ENCODE measurements at places on chromosomes 2 and 18.

DNA sequence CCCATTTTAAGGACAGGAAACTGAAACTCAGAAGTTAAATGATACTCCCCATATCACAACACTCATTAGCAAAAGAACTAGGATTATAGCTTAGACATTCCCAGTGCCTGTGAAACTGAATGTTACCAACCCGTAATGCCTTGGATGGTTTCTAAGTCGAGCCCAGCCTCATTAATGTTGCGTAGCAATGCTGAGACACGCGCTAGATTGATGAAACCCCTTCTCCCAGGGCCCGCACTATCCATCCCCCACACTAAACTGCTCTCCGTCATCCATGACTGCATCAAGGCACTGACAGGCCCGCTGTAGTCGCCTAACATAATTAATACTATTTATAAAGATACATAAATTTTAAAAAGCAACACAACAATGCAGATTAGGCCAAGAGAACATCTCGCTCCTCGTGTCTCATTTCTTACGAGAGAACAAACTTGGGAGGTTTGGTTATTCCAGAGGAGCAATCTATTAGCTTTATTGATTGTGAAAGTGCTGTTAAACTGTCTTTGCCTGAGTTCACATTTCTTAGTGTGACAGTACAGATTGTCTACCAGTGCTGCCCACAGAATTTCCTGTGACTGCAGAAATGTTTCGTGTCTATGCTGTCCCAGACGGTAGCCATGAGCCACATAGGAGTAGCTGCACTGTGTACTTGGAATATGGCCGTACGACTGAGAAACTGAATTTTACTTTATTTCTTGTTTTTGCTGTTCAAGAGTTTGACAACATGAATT is 312.2 kb upstream of the RAB12 start:
- DNase-seq = no peak

DNA sequence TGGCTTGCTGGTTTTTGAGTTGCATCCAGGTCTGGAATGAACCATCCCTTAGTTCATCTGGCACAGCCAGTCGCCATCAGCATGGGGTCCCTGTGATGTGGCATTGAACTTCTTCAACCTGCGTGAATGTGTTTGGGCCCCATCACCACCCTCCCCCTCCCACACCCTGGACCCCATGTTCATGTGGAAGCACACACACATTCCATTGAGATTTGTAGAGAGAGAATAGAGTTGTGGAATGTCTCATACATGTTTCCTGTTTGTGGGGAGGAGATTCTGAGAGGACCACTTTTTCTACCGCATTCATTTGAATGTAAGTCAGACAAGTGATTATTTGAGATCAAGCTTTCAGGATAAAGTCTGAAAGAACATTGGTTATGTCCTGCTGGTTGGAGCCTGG is 117.6 kb upstream of the EML6 start:
- no peak for DNase-seq

GRCh38 chr18:77144046-77144445 is 11.5 kb upstream of the MBP start:
- DNase-seq = no peak

DNA sequence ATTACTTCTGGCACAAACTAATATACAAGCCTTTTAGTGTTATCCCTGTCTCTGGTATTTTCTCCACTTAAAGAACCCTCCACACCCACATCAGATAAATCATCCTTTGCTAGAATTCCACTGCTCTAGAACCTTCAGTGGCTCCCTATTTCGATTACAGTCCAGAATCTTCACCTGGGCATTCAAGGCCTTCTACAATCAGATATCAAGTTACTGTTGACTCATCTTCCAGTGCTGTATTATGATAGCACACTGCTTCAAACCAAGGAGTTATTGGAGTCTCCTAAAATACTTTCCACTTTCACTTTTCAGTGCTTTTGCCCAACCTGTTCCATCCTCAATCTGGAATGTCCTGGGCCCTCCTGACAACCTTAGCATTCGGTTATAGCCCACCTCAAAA is 3.4 kb downstream of the CGREF1 start:
- DNase-seq = no peak

GRCh38 chr18:42520138-42520537 is 565.1 kb downstream of the PIK3C3 start:
- DNase-seq = no peak

DNA sequence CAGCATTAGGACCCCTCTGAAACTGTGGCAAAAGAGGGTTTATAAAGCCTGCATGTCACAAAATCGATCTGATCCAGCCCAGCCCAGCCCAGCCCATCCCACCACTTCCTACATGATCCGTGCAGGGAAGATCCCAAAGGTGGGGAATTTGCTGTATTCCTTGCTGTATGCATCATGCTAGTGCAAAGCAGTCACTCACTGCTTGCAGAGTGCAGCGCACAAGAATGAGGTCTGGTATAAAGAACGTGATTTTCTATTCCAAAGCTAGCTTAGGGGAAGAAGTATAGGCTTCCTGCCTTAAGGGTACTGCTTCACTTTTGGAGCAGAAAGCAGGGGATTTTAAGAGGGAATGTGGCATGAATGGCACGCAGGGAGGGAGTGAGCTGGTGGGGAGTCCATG is 18.9 kb upstream of the SERPINB11 start:
- DNase-seq = no peak

GRCh38 chr18:28208712-28209265 is 31.9 kb upstream of the CDH2 start:
- DNase-seq = no peak

DNA sequence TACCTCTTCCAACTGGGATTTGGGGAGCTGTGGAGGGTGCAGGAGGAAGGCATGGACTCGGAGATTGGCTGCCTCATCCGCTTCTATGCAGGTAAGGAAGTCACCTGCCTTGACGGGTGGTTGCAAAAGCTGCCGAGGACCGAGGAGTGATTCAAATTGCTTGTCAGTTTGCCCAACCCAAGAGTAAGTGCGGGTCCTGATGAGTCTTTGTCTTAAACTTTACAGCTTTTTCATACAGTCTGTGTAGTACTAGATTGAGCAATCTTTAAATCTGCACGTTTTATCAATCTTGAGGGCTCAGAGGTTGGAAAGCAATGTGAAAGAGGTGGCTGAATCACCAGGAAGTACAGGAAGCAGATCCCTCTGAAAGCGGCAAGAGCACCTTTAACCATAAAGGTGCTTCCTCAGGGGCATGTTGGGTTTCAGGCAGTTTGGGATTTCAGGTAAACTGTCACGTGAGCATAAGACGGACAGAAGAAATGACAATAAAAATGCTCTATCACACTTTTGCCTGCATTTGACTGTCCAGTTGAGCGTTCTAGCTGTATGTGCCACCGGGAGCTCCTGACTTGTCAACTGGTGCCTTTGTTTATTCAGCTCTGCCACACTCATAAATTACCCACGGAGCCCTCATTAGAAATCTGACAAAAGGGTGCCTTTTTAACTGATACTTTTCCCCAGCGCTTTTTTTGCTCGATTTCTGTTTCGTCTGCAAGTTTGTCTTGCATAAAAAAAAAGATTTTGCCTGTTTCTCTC is 2.0 kb downstream of the PHLPP1 start:
- peak; percentile 77 for DNase-seq

- no peak for DNase-seq
Measured at GRCh38 chr18:74073957-74074667, 73.5 kb downstream of the FBXO15 start.

- no peak for DNase-seq
Measured at GRCh38 chr2:233075966-233076339, 15.8 kb downstream of the INPP5D start.

DNA sequence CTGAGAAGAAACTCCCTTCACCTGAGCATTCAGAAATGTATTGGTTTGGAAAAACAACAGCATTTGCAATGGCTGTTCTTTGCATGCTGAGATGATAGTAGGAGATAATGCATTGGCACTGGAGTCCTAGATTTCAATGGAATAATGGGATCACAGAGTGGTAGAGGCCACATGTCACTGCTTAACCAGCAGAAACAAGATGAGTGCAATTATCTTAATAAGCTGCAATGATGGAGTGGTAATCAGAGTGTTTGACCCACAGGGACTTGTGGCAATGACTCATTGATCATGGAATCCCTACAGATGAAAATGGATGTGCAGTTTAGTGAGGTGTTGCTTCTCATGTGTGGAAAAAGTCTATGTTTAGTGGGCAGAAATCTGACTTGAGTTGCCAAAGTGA is 218.8 kb upstream of the ZEB2 start:
- no peak for DNase-seq

DNA sequence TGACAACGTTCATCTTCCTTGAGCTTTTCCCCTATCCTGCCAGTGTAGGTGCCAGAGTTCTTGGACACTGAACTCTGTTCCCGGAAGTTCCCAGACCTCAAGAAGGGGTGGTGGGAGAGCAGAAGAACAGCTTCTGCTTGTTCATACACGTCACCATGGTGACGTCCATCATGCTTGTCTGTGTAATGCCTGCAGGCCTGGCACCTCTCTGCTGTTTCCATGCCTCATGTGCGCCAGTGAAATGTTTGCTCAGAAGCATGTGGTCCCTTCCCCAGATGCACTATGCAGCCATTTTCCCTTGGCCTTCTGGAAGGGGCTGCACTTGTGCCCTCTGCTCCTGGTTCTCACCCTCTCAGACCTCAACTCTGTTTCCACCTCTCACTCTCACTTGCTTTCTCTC is 210.8 kb upstream of the NABP1 start:
- no peak for DNase-seq

DNA sequence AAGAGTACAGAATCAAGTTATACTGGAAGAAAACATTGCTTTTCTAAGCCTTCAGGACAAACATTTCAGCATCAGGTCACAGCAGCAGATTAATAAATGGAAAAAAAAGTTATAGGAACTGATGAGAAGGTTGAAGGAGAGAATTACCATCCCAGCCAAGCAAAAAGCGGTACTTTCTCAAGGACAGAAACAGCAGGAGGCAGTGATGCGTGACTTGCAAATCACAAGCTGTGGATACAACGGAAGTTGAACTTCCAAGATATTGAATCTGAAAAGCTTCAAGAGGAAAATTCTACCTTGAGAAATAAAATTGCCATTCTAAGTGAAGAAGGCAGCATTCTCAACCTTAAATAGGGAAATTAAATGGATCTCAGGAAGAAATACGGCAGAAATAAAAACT is 18.5 kb upstream of the SERPINB12 start:
- no peak for DNase-seq

DNA sequence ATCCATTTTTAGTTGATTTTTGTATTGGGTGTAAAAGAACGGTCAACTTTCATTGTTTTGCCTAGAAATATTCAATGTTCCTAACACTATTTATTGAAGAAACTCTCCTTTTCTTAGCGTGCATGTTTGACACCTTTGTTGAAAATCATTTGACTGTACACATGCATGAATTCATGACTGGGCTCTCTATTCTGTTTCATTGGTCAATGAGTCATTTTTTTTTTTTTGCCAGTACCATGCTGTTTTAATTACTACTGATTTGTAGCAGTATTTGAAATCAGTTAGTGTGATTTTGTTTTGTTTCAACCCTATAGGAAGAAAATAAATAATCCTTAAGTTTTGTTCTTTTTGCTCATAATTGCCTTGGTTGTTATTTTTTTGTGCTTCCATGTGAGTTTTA is 828.7 kb downstream of the SUCLG1 start:
- DNase-seq = no peak

DNA sequence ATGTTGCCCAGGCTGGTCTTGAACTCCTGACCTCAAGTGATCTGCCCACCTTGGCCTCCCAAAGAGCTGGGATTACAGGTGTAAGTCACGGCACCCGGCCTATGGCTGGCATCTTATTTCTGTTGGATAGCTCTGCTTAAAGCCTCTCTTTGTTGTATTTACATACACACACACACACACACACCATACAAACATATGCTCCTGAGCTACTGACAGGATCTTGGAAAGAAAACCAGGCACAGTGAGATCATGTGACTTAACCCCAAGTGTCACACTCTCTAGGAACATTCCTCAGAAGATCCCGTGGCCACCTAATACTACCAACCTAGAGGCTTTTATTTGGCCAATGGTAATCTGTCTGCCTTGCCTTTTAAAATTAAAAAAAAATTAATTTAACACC is 85.1 kb upstream of the HAAO start:
- DNase-seq = peak; percentile 28

DNA sequence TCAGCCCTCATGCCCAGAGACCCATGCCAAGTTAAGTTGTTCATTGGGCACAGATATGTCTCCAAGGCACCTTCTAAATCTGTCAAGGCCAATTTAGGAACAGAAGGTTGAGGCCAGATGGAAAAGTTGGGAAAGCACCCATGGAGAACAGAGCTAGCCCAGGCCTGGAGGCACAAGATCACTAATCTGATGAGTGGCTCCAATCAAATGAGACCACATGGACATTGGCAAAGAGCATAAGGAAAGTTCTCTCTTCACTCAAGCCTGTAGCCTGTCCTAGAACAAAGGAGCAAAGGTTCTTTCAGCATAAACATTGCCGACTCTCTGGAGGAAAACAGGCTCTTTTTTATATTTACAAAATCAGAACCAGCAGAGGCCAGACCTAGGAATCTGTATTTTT is 154.8 kb downstream of the RNF152 start:
- peak; percentile 59 for DNase-seq

DNA sequence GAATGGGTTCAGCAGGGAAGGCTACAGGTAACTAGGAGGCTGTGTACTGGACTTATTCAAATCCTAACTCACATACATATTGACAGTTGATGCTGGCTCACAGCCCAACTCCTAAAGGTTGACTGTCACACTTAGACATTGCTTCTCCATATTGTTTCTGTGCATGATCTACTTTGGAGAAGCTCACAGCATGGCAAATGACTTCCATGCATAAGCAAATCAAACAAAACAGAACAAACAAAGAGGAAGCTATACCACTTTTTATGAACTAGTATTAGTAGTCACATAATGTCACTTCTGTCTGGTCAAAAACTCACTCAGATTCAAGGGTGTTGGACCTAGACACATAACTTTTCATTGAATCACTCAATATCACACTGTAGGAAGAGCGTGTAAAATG is 43.8 kb upstream of the CDH19 start:
- no peak for DNase-seq

GRCh38 chr2:218890369-218890768 is 9.7 kb downstream of the WNT10A start:
- DNase-seq = no peak

DNA sequence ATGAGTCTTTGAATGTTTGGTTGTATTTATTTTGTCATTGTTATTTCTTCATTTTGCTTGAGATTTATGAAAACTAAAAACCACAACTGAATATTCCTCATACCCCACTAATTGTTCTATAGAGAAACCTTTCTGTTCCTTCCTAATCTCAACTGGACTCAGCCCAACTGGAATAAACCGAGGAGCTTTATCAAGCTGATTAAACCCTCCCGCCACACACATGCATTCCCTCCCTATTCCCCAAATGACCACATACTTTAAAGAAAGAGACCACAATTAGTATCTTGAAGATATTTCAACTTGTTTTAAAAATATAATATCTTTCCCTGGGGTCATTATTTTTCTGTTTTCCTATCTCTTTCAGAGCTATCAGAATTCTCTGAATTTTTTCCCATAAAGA is 107.5 kb downstream of the OSR1 start:
- no peak for DNase-seq

DNA sequence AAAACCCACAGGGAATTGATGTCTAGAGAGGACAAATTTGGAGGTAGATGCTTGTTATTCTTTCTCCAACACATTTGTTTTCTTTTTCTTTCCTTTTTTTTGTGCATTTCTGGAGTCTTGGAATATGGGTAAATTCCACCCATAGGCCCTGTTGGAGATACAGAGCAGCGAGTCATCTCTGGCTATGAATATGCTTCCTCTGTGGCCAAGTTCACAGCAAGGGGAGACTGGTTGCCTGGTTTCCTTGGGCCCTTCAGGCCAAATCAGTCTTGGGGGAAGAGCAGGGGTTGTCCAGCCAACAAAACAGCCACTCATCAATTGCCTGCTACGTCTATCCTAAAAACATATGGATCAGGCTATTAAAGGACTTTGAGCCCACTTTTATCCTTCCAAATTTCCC is 27.5 kb downstream of the SP100 start:
- DNase-seq = peak; percentile 19

Measured in fibroblast of villous mesenchyme (primary cell).